Activated naive CD4-positive, alpha-beta T cell treated with anti-CD3 and anti-CD28 coated beads for 36 hours (primary cell): ENCODE measurements at places on chromosomes 16 and 17. TPM values are rescaled to one million over a fixed set of nuclear protein-coding genes. Genes with fewer than 3 reads are reported as not detected.

- H3K27ac ChIP-seq, result peak overlapping the region; percentile 92
- peak overlapping the region; percentile 36 for H3K4me3 ChIP-seq
- peaks cover 57% of the 10 kb centered on the region for H3K4me1 ChIP-seq
- peak; percentile 58 for DNase-seq
Measured at GRCh38 chr16:50338371-50339231, 30.2 kb downstream of the BRD7 start.

- H3K27ac ChIP-seq, result no peak overlapping the region
- H3K4me3 ChIP-seq, result no peak overlapping the region
- no peaks in the 10 kb centered on the region for H3K36me3 ChIP-seq
- peaks cover 3% of the 10 kb centered on the region for H3K27me3 ChIP-seq
- no peak for DNase-seq
- H3K4me1 ChIP-seq, result no peaks in the 10 kb centered on the region
Measured at GRCh38 chr17:66817750-66818149, 17.2 kb upstream of the CACNG5 start.

DNA sequence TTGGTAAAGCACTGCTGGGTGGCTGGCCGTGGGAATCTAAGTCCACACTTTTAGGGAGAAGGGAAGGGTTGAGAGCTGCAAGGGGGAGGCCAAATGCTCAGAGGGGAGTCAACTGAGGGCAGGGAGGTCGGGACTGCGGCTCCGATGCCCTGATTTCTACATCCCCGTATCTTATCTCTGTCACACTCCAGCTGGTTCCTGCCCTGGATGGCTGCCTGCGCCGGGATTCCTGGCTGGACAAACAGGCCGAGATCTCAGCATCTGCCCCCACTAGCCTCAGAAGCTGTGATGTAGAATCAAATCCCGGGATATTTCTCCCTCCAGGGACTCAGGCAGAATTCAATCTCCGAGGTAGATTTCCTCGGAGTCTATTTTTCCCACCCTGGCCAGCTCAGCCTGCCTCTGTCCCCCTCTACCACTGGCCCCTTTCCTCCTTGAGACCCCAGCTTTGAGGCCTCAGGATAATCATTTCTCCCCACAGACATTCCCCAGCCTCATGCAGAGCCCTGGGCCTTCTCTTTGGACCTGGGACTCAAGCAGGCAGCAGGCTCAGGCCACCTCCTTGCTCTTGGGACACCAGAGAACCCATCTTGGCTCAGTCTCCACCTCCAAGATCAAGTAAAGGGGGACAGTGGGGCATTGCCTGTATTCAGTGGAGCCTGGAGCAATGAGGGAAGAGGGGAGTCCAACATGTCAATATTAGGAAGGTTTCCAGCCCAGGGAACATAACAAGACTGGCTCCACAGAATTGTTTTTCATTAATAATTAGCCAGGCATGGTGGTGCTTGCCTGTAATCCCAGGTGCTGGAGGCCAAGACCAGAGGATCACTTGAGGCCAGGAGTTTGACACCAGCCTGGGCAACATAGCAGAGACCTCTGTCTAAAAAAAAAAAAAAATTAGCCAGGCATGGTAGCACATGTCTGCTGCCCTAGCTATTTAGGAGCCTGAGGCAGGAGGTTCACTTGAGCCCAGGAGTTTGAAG, 1.8 kb downstream of the SHBG start:
- H3K36me3 ChIP-seq, result no peaks in the 10 kb centered on the region
- peaks cover 7% of the 10 kb centered on the region for H3K4me1 ChIP-seq
- no peak overlapping the region for H3K27ac ChIP-seq
- H3K27me3 ChIP-seq, result no peaks in the 10 kb centered on the region

DNA sequence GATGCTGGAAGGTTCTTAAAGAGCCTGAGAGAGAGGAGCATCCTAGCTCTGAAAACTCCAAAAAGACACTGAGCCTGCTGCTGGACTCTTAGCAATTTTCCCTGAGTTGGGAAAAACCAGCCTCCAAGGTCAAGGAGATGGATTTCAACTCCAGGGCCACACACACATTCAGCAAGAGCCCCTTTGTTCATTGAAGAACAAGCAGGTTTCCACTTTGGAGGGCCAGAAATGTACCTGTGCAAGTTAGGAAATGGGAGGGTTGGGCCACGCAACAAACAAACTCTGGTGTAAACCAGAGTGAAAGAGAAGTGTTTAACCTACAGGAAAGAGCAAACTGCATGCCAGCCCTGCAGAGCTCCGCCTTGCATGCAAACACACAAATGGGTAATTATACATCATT, 264.8 kb upstream of the RPL38 start:
- H3K27ac ChIP-seq, result no peak overlapping the region
- no peaks in the 10 kb centered on the region for H3K4me1 ChIP-seq
- H3K4me3 ChIP-seq, result no peak overlapping the region

- H3K27ac ChIP-seq, result no peak overlapping the region
- H3K4me3 ChIP-seq, result no peak overlapping the region
- DNase-seq, result no peak
- no peaks in the 10 kb centered on the region for H3K4me1 ChIP-seq
Measured at GRCh38 chr16:63714876-63715275, 1407.0 kb downstream of the CDH11 start.

DNA sequence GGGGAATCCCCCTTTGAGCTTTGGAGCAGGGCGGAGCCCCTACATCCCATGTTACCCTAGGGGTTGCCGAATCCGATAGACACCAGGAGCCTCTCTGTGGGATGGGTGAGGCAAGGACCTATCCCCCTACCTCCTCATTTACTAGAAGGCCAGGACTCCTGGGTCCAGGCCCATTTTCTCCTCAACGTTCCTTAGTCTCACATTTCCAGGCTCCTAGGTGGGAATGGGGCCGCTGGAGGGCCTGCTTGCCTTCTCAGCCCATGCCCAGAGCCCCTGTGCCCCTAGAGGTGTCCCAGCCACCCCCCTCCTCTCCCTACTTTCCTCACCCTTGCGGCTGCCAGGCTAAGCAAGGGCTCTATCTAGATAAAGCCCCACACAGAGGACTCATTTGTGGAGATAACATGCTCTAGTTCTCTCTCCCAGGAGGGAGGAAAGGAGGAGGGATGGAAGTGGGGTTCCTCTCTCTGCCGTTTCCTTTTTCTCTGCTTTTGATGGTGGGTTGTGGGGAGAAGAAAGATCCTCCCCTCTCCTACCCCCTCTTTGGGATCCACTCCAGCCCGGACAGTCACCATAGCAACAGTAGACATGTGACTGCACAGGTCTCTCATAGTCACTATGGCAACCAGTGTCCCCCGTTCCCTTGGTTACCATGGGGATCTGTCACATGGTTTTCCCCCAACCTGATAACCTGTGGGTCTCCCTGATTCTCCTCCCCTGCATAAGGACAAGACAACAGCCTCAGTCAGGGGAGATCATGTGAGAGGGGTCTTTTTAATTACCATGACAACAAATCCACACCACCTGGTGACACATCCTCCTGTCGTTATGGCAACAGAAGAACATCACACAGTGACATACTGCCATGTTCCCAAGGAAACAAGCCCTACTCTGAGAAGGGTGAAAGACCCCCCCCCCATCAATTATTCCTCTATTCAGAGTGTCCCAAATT, 5.2 kb downstream of the CACNA1G start:
- H3K4me3 ChIP-seq, result no peak overlapping the region
- no peaks in the 10 kb centered on the region for H3K36me3 ChIP-seq
- no peak for DNase-seq
- no peak overlapping the region for H3K27ac ChIP-seq
- H3K27me3 ChIP-seq, result peaks cover 43% of the 10 kb centered on the region

DNA sequence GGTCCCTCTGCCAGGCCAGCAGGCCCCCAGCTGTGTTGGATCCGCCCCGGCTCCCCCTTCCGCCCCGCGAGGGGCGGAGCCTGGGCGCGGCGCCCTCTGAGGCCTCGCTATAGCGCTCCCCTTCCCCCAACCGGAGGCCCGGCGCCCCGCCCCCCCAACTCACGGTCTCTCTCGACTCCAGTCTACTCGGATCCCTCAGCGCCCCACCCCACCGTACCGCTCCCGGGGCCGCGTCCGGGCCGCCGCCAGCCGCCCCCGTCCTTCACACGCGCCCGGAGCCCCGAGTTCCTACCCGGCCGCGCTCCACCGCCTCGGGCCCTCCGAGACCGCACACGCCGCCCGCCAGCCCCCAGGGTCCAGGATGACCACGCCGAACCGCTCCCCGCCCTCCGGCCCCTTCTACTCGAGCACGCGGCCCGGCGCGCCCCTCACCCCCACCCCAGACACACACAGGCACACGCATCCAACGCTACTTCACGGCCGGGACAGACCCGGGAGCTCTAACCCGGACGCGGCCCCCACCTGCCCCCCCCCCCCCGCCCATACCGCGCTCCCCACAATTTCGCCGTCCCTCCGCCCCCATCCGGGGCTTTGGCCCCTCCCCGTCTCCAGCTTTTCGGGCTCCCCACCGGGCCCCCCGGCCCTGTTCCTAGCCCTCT, 1.4 kb downstream of the PHF23 start:
- peaks cover 29% of the 10 kb centered on the region for H3K36me3 ChIP-seq
- no peaks in the 10 kb centered on the region for H3K27me3 ChIP-seq
- peak overlapping the region; percentile 94 for H3K4me3 ChIP-seq
- peaks cover 67% of the 10 kb centered on the region for H3K4me1 ChIP-seq
- DNase-seq, result peak; percentile 81

GRCh38 chr17:45077643-45078042, 16.5 kb downstream of the NMT1 start:
- H3K4me3 ChIP-seq, result no peak overlapping the region
- DNase-seq, result no peak
- H3K27ac ChIP-seq, result no peak overlapping the region
- no peaks in the 10 kb centered on the region for H3K27me3 ChIP-seq

DNA sequence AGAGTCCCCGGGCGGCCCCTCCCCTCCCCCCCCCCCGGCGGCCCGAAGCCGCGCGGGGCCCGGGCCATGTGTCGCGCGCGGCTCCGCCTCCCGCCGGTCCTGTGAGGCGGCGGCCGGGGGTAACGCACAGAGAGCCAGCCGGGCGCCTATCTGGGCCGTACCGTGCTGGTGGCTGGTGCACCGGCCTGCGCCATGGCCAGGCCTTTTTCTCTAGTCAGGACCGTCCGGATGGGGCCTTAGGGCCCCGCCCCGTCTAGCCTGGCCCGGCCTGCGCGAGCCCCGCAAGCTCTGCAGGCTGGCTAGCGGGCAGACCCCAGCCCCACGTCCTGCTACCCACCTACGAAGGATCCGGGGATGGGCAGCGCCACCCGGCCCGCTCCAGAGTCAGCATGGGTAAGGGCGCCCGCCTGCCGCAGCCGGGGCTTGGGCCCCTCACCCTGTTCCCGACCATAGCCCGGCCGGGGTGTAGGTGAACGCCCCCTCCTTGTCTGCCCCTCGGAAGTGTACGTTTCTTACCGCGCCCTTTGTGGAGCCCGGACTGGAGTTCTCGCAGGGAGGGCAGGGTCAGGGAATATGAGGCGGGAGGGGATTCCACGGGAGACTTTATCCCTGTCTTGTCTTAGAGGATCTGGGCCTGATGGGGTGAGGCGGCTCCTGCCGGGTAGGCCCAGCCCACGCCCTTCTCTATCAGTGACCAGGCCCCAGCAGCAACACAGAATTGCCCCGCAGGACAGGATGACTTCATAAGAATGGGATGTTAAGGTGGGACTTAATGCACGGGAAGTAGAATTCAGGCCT, at the start of gene CENPT:
Gene CENPT, minus strand, starts transcription at position 630 of the 798 bp plus-strand sequence. CDS start 13,834 bp downstream, outside the sequence.
- DNase-seq, result peak; percentile 18
- H3K27ac ChIP-seq, result peak within 1 kb of the TSS; percentile 92
- H3K27me3 ChIP-seq, result no peaks in the 10 kb centered on the region
- peak within 1 kb of the TSS; percentile 92 for H3K4me3 ChIP-seq
- H3K36me3 ChIP-seq, result peaks cover 6% of the 10 kb centered on the region
- H3K4me1 ChIP-seq, result peaks cover 49% of the 10 kb centered on the region

- peak overlapping the region; percentile 75 for H3K27ac ChIP-seq
- H3K36me3 ChIP-seq, result no peaks in the 10 kb centered on the region
- H3K4me1 ChIP-seq, result peaks cover 63% of the 10 kb centered on the region
- H3K4me3 ChIP-seq, result no peak overlapping the region
- H3K27me3 ChIP-seq, result no peaks in the 10 kb centered on the region
Measured at GRCh38 chr17:64024215-64024654, 3.8 kb upstream of the ICAM2 start.

- no peak for DNase-seq
- no peak overlapping the region for H3K4me3 ChIP-seq
- no peak overlapping the region for H3K27ac ChIP-seq
- H3K27me3 ChIP-seq, result no peaks in the 10 kb centered on the region
- H3K4me1 ChIP-seq, result no peaks in the 10 kb centered on the region
Measured at GRCh38 chr16:15604460-15605440, 38.2 kb downstream of the MARF1 start.

DNA sequence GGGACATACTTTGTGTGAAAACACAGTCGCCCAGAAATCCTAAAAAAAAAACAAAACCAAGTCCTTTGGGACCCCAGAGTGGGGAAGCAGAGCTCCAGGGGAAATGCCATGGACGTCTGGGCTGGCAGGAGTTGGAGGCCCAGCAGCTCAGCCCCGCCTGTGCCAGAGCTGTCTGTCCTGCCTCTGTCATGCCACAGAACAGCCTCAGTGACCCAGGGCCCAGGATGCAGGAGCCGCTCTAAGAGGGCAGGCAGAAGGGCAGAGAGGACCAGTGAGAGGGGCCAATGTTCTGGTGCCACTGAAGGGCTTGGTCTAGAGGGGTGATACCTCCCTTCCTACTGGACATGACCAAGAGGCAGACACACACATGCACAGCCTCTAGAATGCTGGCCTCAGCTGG, 166.2 kb downstream of the C16orf78 start:
- H3K36me3 ChIP-seq, result no peaks in the 10 kb centered on the region
- DNase-seq, result no peak
- no peaks in the 10 kb centered on the region for H3K27me3 ChIP-seq
- H3K4me1 ChIP-seq, result no peaks in the 10 kb centered on the region
- no peak overlapping the region for H3K4me3 ChIP-seq

DNA sequence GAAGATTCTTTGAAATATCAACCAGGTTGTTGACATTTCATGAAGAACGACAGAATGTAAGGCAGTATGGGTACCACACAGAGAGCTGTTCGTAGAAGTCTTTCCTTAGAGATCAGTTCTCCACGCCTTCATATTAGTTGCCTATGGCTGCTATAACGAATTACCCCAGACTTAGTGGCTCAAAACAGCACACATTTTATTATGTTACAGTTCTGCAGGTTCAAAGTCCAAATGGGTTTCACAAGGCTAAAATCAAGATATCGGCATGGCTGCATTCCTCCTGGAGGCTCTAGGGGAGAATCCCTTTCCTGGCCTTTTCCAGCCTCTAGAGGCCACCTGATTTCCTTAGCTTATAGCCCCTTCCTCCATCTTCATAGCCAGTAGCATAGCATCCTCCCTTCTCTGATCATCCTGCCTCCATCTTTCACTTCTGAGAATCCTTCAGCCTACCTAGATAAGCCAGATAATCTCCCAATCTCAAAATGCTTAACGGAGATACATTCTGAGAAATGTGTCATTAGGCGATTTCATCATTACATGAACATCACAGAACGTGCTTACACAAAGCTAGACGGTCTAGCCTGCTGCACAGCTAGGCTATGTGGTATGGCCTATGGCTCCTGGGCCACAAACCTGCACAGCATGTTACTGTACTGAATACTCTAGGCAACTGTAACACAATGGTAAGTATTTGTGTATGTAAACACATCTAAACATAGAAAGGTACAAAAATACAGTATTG, 26.0 kb downstream of the ERCC4 start:
- no peak overlapping the region for H3K27ac ChIP-seq
- DNase-seq, result no peak
- H3K4me1 ChIP-seq, result no peaks in the 10 kb centered on the region
- peaks cover 34% of the 10 kb centered on the region for H3K36me3 ChIP-seq
- H3K27me3 ChIP-seq, result no peaks in the 10 kb centered on the region
- H3K4me3 ChIP-seq, result no peak overlapping the region

OTOP2 gene
- total RNA-seq, result not detected

SCNN1B gene
- total RNA-seq, result not detected

CMTM2 gene
- not detected for total RNA-seq

HIC1 gene
- 14.8 TPM for total RNA-seq

GSG1L gene
- not detected for total RNA-seq

ITGA2B gene
- total RNA-seq, result 0.31 TPM
